ENCODE measurements at places on chromosomes 5 and 9.

DNA sequence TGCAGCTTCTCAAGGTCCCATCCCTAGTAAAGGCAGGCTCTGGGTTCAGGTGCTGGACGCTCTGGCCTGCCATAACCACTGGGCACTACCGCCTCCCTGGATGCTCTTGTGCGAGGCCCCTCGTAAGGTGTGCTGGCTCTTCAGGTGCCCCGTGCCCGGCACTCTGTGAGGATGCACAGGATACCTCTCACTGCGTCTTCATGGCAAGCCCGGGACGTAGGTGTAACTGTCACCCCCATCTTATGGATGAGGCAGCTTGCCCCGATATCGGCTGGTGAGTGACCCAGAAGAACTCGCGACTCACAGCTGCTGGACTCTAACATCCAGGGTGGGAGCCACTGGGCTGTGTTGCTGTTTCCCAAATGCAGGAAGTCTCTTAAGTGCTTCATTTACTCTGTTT lies 79.0 kb downstream of the GTF3C4 start:
- no peak for DNase-seq

GRCh38 chr9:137341227-137341626 lies 39.2 kb upstream of the NRARP start:
- no peak for DNase-seq

- no peak for DNase-seq
Measured at GRCh38 chr9:38295764-38296163, 96.7 kb upstream of the ALDH1B1 start.

GRCh38 chr5:52725065-52725746 lies 62.5 kb upstream of the ITGA1 start:
- no peak for DNase-seq

- no peak for DNase-seq
Measured at GRCh38 chr5:19546521-19546920, 441.5 kb downstream of the CDH18 start.

DNA sequence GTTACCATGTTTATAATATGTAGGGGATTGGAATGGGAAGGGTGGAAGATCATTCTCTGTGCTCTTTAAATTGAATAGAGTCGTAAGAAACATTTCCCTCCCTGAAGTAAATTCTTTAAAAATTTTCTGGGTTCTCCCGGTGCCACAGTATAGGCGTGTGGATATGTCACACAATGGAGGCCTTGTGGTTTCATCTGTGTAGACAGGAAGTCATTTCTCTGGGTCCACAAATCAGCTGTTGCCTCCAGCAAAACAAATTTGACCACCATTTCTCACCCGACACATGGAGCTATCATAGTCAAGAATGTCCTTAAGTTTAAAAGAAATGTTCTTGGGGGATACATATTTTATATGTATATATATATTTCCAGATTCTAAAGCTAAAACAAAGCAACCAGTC lies 17.4 kb downstream of the CEP78 start:
- DNase-seq: no peak

DNA sequence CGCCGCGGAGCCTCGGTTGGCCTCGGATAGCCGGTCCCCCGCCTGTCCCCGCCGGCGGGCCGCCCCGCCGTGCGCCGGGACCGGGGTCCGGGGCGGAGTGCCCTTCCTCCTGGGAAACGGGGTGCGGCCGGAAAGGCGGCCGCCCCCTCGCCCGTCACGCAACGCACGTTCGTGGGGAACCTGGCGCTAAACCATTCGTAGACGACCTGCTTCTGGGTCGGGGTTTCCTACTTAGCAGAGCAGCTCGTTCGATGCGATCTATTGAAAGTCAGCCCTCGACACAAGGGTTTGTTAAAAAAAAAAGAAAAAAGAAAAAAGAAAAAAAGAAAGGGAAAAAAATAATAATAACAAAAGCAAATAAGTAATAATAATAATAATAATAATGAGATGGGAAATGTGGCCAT lies 112.8 kb downstream of the GCNT1 start:
- DNase-seq: no peak

DNA sequence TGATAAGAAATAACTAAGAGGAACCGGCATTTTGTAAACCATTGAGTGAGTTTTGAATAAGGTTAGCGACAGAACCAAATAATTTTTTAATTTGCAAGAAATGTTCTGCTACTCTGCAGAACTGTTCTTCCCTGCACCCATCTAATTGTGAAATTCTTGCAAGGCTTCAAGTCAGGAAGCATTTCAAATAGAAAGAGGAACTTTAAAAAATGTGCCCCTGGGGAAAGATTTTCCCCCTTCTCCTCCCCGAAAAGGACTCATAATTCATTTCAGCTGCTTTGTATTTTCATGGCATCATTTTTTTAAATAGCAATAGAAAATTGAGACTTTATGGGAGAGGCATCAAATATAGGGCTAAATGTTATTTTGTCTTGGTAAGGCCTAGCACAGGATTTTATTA lies 180.9 kb upstream of the ANKRD55 start:
- no peak for DNase-seq

DNA sequence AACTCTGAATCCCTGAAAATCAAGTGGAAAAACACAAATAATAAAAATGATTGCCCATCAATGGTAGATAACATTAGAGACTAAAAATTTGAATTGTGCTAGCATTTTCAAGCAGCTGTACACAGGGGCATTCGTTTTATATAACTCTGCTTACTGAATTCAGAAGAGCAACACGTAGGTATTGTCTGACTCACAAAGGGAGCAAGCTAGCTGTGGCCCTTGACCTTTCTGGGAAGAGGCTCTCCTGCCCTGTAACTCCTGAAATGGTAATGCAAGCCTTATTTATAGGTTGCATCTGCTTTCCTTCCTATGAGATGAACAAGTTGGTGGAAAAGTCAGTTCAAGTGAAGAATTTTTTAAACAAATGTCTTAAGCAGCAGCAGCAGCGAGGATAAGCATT lies 218.7 kb upstream of the EFNA5 start:
- no peak for DNase-seq

GRCh38 chr5:22033066-22033465 lies 820.1 kb downstream of the CDH12 start:
- DNase-seq: no peak

GRCh38 chr9:85995599-85995998 lies 54.7 kb downstream of the NAA35 start:
- DNase-seq: no peak

GRCh38 chr9:6630502-6631206 lies 14.9 kb downstream of the GLDC start:
- no peak for DNase-seq

- no peak for DNase-seq
Measured at GRCh38 chr5:108361771-108362170, 20.1 kb downstream of the FBXL17 start.

DNA sequence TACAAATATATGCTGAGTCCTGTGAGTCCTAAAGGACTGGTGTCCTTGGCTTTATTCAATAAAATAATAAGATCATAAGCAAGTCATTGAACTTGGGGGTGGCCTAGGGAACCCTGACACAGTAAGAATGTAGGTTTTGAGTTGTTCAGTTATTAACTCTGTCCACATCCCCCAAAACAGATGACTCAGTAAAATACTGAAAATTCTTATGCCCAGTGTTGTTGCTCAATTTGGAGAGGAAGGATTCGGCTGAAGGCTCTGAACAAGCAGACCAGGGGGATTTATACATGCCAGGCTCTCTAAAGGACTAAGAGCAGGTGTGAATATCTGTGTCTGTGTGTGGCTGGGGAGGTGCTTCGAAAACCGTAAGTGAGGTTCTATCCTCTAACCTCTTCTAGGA lies 173.7 kb downstream of the RMI1 start:
- no peak for DNase-seq
